ENCODE measurements at places on chromosomes 7 and 10.

- DNase-seq, result no peak
These were observed 228.0 kb downstream of the PRKG1 start for GRCh38 chr10:51302316-51302715.

DNA sequence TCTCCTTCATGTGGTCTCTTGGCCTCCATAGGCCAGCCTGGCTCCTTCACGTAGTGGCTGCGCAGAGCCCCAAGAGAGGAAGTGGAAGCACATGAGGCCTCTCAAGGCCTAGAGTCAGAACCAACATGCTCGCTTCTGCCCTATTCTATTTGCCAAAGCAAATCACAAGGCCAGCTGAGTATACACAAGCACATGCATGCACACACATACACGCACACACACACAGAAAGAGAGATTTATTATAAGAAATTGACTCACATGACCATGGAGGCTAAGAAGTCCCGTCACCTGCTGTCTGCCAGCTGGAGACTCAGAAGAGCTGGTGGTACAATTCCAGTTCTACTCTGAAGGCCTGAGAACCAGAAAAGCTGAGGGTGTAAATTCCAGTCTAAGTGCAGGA lies 64.3 kb upstream of the NRP1 start:
- no peak for DNase-seq

GRCh38 chr10:22259280-22259679 lies 41.5 kb upstream of the EBLN1 start:
- DNase-seq, result no peak

GRCh38 chr7:151662251-151662826 lies 142.6 kb upstream of the RHEB start:
- DNase-seq, result no peak

DNA sequence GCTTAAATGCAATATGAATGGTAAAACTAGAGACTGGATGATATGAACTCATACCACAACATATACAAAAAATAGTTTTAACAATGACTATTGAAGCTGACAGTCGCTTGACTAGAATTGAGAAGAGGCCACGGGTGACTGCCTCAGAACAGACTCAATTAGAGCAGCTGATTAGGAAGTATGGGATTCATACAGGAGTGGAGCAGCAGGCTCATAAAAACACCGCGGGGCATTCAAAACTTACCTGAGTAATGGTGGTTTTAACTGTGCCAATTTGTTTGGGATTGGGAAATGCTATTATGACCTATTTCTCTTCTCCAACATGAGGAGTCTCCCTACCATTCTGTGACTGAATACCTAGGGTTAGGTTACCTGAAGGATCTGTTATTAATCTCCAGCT lies 2.1 kb downstream of the CADPS2 start:
- DNase-seq, result no peak

- DNase-seq, result no peak
These were observed 131.3 kb downstream of the ALOX5 start for GRCh38 chr10:45505311-45505710.

GRCh38 chr7:46147871-46148270 lies 226.8 kb upstream of the IGFBP3 start:
- DNase-seq, result no peak

DNA sequence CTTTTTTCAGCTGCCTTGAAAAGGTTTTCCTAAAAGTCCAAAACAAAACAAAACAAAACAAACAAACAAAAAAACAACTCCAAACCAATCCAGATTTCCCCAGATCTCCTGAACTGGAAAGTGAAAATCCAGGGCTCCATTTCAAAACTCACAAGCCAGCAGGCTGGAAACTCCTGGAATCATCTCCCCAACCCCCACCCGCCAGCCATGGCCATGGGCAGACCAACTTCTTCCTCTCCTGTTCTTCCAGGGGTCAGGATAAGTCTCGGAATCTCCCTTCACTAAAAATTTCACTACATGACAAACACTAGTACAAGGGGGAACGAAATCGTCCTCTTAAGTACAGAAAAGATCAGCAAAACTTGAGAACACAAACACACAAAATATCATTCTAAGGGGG lies 40.4 kb downstream of the GNA12 start:
- DNase-seq, result no peak

- no peak for DNase-seq
These were observed 89.6 kb downstream of the ATXN7L1 start for GRCh38 chr7:105786520-105787470.

GRCh38 chr7:129053938-129054437 lies 923 bp downstream of the TNPO3 start:
- no peak for DNase-seq

- no peak for DNase-seq
These were observed 10.8 kb downstream of the PRKCQ start for GRCh38 chr10:6569259-6569658.

- no peak for DNase-seq
These were observed 10.3 kb upstream of the RASSF4 start for GRCh38 chr10:44949127-44949802.

- DNase-seq, result no peak
These were observed 85.6 kb upstream of the CAPZA2 start for GRCh38 chr7:116776610-116777289.

DNA sequence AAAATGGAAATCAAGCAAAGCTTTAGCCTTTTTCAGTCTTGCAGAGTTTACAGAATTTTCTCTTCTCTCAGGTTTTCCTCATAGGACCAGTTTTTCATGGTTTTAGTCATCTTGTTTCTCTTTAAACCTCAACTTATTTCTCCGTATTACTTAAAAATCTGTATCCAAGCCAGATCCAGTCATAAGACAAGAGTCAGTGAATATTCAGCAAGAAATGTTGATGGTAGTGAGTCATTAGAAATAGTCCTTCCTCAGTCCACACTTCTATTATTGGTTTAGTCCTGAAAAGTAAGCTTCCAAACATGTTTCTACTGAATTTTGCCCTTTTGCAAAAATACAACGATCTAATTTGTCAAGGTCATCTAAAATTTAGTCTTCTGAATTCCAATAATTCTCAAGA lies 107.0 kb downstream of the VIM start:
- DNase-seq, result no peak

GRCh38 chr7:91243591-91244301 lies 20.5 kb upstream of the FZD1 start:
- DNase-seq, result no peak

- DNase-seq, result no peak
These were observed 5.8 kb downstream of the NPTX2 start for GRCh38 chr7:98622926-98623325.

- no peak for DNase-seq
These were observed 110.3 kb downstream of the RNF133 start for GRCh38 chr7:122588621-122589020.

GRCh38 chr10:23343591-23344240 lies 881 bp downstream of the C10orf67 start:
- peak; percentile 44 for DNase-seq

DNA sequence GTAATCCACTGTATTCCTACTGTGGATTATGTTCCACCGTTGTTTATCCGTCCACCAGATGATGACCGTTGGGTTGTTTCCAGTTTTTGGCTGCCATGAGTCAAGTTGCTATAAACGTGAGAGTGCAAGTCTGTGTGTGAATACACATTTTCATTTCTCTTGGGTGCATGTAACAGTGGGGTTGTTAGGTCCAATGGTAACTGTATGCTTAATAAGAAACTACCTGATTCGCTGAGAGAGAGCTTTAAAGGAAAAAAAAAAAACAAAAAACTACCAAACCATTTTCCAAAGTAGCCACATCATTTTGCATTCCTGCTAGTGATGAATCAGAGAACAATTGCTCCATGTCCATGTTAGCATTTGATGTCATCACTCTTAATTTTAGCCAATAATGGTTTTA lies 15.9 kb downstream of the UBN2 start:
- no peak for DNase-seq

DNA sequence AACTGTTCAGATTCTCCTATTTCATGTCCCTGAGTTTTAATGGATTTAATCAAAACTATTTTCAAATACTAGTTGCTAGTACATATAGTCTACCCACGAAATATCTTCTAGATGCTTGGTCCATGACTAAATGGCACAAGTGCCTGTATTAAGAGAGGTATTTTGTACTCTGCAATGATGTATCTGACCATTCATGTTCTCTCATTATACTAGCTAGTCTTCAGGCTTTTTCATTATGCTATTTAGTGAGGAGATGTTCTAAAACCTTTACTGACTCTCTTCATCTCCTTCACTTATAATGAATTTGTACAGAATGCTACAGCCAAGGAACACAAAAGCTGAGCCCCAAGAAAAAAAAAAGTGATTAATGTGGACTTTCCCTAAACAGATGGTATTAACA lies 222.5 kb downstream of the AHR start:
- no peak for DNase-seq

GRCh38 chr7:5541087-5541992 lies 117.7 kb upstream of the TNRC18 start:
- peak; percentile 71 for DNase-seq

GRCh38 chr10:311901-312665 lies 176.8 kb downstream of the ZMYND11 start:
- no peak for DNase-seq

- DNase-seq, result no peak
These were observed 3.1 kb downstream of the SH3PXD2A start for GRCh38 chr10:103852189-103852711.

DNA sequence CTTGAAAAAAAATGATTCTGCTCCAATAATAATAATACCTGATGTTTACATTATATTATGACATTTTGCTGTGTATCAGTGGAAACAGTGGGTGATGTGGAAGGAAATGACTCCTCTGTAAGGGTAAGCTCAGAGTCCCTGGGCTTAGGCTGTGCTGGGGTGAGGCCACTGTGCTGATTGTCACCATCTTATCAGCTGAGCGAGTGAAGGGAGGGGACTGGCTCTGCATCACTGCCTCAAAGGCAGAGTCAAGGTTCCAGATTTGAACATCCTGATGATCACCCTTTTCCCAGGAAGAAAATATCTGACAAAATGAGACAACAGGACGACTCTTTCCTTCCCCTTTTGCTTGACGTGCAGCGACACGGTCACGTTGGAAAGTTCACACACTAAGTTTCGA lies 24.0 kb upstream of the HABP2 start:
- no peak for DNase-seq

GRCh38 chr10:13594641-13595040 lies 7.9 kb downstream of the PRPF18 start:
- no peak for DNase-seq

GRCh38 chr10:14296065-14296709 lies 34.5 kb downstream of the FRMD4A start:
- DNase-seq, result no peak

- no peak for DNase-seq
These were observed 37.5 kb downstream of the AKR1C8 start for GRCh38 chr10:5147255-5147980.

GRCh38 chr7:158244873-158245723 lies 342.5 kb downstream of the PTPRN2 start:
- peak; percentile 21 for DNase-seq

GRCh38 chr7:140056431-140057142 lies 6.2 kb downstream of the PARP12 start:
- no peak for DNase-seq

- peak; percentile 30 for DNase-seq
These were observed 110.8 kb upstream of the PTN start for GRCh38 chr7:137454246-137454724.

- DNase-seq, result no peak
These were observed 46.2 kb downstream of the NOC3L start for GRCh38 chr10:94316560-94316959.

DNA sequence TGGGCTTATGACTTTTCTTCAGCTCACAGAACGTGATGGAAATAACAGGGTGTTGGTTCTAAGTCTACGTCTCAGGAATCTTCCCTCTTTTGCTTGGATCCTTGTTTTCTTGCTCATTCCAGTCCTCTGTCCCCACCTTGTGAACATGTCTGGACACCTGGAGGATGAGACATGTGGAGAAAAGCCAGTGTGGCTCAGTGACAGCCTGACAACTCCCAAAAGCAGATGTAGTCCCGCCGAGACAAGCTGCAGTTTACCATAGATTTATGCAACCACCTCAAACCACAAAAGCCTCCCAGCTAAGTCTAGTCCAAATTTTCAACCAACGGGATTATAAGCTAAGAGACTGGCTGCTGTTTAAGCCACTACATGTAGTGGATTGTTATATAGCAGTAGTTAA lies 476.1 kb downstream of the SH2D4B start:
- DNase-seq, result no peak
